ENCODE measurements at places on chromosomes 16 and 17.

- DNase-seq: no peak
Observed at GRCh38 chr16:345772-346171, 6.8 kb downstream of the AXIN1 start.

GRCh38 chr17:18025241-18025944 is 13.6 kb downstream of the ATPAF2 start:
- DNase-seq: no peak

DNA sequence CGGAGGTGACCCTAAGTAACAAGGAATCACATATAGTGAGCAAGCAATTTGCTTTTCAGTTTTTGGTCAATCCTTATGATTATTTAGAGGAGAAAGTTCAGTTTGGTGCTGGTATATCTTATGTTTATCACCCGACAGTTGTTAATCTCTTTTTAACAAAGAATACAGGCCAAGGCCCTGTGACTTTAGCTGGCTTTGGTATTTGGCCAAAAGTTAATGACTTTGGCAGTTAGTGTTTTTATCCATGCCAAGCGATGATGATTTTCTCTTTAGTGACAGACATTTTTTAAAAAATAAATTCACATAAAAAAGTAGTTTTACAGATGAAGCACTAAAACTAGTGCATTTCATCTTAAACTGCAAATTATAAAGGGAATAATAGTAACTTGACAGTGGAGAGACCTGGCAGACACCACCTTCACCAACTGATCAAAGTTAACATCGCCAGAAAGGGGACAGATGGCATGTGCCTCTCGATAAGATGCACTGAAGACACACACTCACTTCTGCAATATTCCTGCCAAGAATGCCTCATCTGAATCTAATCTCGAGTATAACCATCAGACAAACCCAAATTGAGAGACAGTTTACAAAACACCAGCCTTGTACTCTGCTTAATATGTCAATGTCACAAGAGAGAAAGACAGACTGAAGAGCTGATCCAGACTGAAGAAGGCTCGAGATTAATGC is 6.9 kb downstream of the DEXI start:
- DNase-seq: no peak

- DNase-seq: no peak
Observed at GRCh38 chr17:37813751-37814150, 68.9 kb upstream of the HNF1B start.

DNA sequence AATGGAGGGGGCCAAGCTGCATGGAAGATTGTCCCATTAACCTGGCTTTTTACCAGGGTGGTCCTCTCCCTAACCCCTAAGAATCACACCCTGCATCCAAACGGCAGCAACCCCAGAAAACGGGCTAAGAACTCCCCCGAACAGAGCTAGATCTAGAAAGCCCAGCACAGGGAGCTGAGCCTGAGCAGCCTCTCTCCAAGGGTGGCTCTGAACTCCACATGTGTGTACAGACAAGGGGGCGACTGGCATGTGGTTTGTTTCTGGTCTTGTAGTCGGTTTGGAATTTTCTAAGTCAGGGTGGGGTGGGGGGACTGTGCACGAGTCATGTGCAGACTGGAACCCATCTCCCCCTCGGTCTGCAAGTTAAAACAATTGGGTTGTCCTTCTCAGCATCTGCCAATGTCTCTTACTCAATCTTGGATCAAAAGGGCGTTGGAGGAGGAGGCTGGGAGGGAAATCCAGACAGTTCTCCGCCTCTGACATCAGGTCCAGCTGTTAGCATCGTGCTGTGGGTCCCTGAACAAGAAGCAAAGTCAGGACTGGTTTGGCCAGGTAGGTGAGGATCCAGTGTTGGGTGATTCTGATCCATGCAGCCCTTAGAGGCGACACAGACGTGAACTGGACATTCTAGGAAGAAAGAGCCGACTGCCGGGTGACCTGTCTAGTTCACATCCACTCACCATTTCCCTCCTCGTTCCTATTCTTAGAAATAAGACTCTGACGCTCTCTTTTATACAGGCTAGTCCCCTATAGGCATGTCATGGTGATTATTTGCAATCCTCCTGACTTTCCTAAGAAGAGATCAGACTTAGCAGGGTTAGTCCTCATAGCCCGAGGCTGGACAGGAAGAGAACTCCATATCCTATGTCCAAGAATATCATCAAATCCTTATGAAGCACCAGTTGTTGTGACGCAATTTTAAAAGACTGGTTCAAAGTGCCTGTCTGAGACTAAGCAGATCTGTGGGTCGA is 381.8 kb downstream of the SOX9 start:
- DNase-seq: no peak

GRCh38 chr17:35745246-35745645 is 7.8 kb downstream of the GAS2L2 start:
- no peak for DNase-seq

- DNase-seq: no peak
Observed at GRCh38 chr16:83113811-83114210, 487.0 kb downstream of the CDH13 start.

DNA sequence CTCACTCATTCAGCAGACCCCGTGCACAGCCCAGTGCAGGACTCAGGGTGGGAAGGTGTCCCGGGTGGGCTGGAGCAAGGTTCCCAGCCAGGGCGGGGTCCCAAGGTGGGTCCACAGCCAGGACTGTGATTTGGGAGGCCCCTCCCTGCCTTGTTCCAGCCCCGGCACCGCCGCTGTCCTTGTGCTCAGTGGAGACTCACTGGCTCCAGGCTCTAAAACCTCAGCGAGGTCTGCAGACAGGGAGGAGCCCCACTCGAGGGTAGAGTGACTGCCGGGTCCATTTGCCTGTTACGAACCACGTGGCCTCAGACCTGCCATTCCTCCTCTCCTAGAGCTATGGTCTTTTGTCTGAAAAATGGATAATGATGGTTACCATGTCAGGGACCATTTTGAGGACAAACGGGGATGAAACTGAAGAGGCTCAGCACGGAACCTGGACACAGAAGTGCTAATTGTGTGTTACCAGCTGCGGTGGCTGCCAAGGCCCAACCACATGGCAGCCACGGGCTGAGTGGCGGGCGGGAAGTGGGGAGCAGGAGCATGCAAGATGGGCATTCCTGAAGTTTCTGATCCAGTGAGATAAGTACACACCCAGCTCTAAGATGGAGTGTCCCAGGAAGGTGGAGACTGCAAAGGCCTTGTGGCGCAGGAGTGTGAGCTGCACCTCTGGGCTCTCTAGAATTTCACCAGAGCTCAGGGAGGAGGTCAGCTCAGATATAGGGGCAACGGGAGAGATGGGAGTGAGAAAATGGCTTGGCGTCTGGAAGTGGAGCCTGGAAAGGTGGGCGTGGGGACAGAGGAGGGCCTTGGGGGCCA is 317.6 kb downstream of the SEC14L1 start:
- DNase-seq: no peak

GRCh38 chr16:87192452-87193073 is 124.6 kb downstream of the C16orf95 start:
- DNase-seq: no peak

DNA sequence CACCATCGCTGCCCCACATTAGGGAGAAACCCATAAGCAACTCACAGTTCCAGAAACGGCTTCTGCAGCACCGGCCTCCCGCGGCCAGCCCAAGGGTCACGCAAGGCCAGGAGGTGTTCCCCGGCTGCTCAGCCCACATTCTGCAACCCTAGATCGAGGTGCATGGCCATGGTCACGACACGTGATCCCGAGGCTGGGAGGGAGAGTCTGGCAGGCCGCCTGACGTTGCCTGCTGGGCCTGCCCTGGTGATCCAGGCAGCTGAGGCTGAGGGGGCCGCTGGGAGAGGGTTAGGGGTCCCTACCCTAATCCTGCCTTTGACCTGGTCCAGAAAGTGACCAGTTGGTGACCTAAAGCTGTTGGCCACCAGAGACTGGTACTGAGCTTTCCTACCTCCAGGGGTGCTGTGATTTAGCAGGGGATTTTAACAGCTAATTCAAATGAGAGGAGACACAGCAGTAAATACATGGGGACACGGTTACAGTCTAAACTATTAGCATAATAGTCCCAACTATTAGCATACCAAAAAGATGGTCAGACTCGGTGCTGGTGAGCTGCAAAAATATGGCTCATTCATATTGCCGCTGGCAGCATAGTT is 97.4 kb upstream of the CIBAR2 start:
- DNase-seq: no peak

DNA sequence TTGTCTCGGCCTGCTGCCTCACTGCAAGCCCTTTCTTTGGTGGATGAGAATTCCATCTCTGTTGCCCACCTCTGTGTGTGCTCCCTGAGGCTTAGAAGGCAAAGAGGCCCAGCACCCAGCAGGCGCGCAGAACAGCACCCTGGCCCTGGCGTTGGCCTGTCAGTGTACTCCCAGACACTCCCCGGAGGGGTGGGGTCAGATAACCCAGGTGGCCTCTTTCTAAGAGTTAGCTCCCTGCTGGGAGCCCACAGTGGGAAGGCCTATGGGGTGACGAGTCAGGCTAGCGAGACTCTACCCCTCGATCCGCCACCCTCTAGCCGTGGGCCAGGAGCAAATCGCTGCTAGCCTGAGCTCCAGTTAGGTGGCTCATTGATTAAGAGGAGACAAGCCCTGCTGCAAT is 38.1 kb downstream of the SRL start:
- no peak for DNase-seq

- no peak for DNase-seq
Observed at GRCh38 chr17:27083408-27084185, 210.3 kb upstream of the WSB1 start.

DNA sequence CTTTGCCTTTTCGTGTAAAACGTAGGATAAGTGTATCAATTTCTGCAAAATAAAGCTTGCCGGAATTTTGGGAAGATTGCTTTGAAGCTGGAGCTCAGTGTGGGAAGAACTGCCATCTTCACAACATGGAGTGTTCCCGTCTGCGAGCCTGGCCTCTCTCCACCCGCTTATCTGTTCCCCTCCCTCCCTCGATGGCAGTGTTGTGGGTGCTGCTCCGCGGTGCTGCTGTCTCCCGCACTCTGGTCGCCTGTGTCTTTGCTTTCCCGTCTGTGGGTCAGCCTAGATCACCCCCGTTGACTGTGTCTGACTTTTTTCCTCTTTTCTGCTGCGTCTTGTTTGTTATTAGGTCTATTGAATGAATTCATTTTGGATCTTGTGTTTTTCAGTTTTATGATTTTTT is 17.0 kb downstream of the ACSF3 start:
- DNase-seq: no peak

GRCh38 chr16:53156516-53156915 is 101.7 kb downstream of the CHD9 start:
- DNase-seq: no peak

GRCh38 chr17:73309727-73310596 is 1.8 kb downstream of the CDC42EP4 start:
- DNase-seq: no peak

DNA sequence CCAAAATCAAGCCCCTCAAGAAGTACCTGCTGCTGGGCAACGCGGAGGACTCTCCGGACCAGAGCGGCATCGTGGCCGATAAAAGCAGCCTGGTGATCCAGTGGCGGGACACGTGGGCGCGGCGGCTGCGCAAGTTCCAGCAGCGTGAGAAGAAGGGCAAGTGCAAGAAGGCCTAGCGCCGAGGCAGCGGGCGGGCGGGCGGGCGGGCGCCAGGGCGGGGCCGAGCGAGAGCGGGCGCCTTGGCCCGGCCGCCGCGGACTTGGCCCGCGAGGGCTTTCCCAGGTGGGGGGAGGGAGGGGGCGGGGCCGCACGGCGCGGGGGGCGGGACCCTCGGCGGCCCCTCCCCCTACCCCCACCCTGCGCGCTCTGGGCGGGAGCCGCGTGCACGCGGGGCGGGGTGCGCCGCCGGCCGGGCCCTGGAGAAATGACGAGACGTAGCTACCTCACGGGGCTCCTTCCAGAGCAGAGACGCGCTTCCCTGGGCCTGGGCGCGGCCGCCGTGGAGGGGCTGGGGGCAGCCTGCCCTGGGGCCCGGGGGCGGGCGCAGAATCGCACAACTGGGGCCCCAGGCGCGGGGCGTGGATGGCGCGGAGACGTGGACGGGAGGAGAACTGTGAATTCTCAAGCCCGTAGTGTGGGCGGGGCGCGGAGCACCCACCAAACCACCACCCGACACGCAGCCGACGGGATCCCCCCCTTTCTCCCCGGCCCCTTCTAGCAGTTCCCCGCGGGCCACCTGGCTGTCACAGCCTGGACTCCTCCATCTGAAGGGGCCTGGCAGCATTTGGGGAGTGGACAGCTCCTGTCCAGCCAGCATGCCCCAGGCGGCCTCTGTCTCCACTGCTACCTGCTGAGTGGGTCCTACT is 218.7 kb downstream of the NTN1 start:
- DNase-seq: peak; percentile 56

- DNase-seq: no peak
Observed at GRCh38 chr17:17551361-17551760, 40.1 kb downstream of the PEMT start.

DNA sequence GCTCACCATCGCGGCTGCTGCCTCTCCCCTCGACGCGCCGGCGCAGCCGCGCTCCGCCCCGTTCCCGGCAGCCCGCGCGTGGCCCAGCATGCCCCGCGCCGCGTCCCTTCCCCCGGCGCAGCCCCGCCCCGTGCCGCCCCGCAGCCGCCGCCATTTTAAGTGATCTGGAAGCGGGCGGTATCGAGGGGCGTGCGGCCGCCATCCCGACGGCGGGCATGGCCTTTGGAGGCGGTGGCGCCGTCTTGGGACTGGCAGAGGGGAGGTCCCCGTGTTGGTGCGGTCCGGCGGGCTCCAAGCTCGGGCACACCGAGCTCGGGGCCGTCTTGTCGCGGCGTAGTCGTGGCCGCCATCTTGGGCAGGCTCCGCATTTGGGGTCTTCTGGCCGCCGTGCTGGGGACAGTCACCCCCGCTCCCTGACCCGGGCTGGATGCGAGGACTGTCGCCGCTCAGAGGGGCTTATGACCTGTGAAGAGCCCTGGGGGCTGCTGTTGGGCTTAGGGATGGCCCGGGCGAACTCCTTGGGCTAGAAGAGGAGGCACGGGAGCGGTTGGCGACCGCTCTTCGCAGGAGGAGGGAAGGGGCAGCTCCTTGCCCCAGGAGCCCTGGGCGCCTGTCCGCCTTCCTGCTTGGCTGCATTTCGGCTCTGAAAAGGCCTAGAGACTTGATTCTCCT is at the start of gene ELOB:
ELOB (minus strand) TSS at position 50 of the 672 bp plus-strand sequence; CDS start at position 9, 41 bp downstream.
- DNase-seq: peak; percentile 53

- no peak for DNase-seq
Observed at GRCh38 chr16:85446951-85447692, 166.0 kb upstream of the GSE1 start.

DNA sequence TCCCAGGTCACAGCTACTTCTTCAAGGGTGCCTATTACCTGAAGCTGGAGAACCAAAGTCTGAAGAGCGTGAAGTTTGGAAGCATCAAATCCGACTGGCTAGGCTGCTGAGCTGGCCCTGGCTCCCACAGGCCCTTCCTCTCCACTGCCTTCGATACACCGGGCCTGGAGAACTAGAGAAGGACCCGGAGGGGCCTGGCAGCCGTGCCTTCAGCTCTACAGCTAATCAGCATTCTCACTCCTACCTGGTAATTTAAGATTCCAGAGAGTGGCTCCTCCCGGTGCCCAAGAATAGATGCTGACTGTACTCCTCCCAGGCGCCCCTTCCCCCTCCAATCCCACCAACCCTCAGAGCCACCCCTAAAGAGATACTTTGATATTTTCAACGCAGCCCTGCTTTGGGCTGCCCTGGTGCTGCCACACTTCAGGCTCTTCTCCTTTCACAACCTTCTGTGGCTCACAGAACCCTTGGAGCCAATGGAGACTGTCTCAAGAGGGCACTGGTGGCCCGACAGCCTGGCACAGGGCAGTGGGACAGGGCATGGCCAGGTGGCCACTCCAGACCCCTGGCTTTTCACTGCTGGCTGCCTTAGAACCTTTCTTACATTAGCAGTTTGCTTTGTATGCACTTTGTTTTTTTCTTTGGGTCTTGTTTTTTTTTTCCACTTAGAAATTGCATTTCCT is 3.4 kb upstream of the LPCAT2 start:
- no peak for DNase-seq

- no peak for DNase-seq
Observed at GRCh38 chr17:45374501-45374900, 57.7 kb upstream of the MAP3K14 start.
